Activated naive CD4-positive, alpha-beta T cell treated with anti-CD3 and anti-CD28 coated beads for 36 hours (primary cell): ENCODE measurements at places on chromosomes 16 and 17. TPM values are rescaled to one million over a fixed set of nuclear protein-coding genes. Genes with fewer than 3 reads are reported as not detected.

GRCh38 chr16:14013571-14014283, 57.4 kb upstream of the MRTFB start:
- no peak for DNase-seq

DNA sequence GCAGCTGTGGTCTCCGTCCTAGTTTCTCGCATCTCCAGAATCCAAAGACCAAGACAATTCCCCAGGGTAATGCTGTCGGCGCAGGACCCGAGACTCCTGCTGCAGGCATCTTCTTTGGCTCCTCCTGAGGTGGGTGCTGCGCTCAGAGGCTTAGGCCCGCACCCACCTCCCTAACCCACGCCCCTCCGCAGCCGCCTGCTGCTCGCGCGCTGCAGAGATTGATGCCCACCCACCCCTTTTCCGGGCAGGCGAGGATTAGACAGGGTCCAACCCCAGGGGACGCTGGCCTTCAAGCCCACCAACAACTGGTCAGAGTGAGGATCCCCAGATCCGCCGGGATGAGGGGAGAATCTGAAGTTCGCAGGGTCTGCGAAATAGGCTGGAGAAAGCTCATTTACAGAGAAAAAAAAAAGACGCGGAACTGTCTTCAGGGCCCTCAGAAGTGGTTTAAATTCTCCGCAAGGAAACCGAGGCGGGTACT, 27.9 kb downstream of the SLFN11 start:
- DNase-seq, result no peak

DNA sequence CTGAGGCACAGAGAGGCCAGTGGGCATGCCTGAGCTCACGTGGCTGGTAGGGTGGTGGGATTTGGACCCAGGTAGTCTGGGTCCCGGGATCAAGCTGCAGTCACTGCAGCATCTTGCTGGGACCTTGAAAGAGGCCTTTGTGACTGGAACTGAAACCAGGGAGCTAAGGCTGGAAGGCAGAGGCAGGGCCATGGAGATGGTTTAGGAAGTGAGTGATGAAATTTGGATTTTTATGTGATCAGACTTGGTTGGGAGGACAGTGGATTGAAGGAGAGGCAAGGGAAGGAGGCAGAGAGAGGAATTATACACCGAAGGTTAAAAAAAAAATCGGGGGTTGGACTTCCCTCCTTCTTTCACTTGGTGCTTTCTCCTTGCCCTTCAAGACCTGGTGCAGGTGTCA, 255.4 kb upstream of the CACNG5 start:
- no peak for DNase-seq

GRCh38 chr17:31481783-31482081, 90.3 kb downstream of the RAB11FIP4 start:
- DNase-seq, result no peak

- no peak for DNase-seq
Measured at GRCh38 chr17:9028202-9028987, 7.1 kb downstream of the NTN1 start.

- no peak for DNase-seq
Measured at GRCh38 chr16:87288753-87289362, 28.3 kb downstream of the C16orf95 start.

DNA sequence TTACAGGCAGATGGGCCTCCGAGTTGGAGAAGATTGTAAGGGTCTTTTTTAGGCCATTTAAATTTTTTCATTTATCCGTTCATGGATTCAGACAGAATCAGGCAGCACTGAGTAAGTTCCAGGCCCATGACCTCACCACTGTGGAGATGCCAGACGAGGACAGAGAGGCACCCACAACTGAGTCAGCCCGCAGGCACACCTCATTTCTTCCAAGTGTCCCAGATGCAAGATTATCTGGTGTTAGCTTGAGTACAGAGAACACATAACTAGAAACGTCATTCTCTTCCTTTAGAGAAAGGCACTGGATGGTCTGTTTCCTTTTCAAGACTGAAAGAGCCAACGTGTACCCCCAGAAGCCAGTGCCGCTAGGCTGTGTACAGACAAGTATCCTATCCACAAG, 16.9 kb downstream of the CLEC16A start:
- DNase-seq, result no peak

- DNase-seq, result peak; percentile 73
Measured at GRCh38 chr17:29136998-29137730, 43.0 kb downstream of the MYO18A start.

GRCh38 chr17:8630227-8630801, at the start of gene MYH10:
Gene MYH10 (minus strand): TSS chr17:8630725. CDS start chr17:8623246, 7,479 bp downstream.
- no peak for DNase-seq

DNA sequence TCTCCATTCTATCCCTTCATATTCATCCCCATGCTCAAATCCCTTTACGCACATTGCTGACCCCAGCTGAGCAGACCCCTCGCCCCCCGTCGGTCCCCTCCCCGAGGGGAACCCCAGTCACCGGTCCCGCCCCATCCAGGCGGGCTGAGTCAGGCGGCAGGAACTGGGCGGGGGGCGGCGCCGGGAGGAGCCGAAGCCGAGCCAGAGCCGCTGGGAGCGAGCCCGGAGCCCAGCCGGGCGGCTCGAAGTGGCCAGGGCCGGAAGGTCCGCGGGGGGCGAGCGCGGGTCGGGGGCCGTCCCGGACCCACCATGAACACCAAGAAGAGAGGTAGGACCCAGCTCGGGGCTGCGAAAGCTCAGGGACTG, 8.6 kb downstream of the RIPOR1 start:
- DNase-seq, result peak; percentile 71

Gene ACSM5
- not detected for total RNA-seq

GRCh38 chr17:1648173-1648962, 1.3 kb downstream of the RILP start:
- no peak for DNase-seq

GRCh38 chr17:70254735-70255460, 85.6 kb downstream of the KCNJ2 start:
- DNase-seq, result no peak

- DNase-seq, result no peak
Measured at GRCh38 chr17:43810823-43811222, 22.1 kb downstream of the MPP3 start.

Gene AATK
- total RNA-seq, result 0.32 TPM

Gene PSKH1
- 8.0 TPM for total RNA-seq

DNA sequence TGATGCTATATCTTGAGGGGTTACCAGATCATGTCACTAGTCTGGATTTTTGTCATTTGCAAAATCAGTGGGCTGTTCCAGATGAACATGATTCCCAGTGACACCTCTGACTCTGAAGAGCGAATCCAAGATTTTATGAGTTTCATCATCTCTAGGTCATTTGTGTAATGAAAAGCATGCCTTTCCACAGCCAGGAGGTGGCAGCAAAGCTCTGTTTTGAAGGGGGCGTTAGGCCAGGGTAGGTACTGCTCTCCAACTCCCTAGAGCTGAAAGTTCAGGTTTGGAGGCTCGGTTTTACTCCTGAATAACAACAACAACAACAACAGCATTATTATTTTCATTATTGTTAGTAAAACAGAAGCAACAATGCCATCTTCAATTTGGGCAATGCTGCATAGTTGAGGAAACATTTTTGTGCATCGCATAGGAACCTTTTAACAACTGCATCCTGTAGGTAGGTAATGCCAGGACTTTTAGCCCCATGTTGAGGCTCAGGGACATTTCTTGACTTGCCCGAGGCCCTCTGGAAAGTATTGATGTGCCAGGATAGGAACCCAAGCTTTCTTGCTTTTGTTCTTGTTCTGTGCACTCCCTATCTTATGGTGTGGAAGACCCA, 77.0 kb downstream of the MYH13 start:
- peak; percentile 58 for DNase-seq

Gene GPRC5C
- not detected for total RNA-seq
